Chondrocyte (in vitro differentiated cells): ENCODE measurements at places on chromosomes 3 and 15.

- DNase-seq: no peak
Measured at GRCh38 chr3:165359005-165359404, 162.8 kb upstream of the SLITRK3 start.

- no peak for DNase-seq
Measured at GRCh38 chr15:99424978-99425656, 140.7 kb upstream of the MEF2A start.

GRCh38 chr3:46867550-46867898 lies 4.3 kb upstream of the MYL3 start:
- no peak for DNase-seq

DNA sequence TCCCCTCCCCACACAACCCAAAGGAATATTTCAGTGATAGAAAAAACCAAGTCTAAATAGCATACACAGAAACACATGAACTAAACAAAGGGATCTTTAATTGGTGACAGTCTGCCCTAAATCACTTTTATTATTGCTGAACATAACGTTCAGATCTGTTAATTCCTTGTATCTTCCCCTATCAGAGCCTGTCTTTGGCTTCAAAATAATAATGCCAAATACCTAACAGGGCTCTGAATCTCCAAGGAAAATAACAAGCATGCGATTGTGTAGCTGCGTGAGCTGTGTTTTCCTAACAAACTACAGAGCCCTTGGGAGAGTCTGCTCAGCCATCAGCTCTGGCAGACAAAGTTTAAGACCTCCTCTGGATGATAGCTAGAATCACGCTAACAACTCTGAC lies 1010.1 kb downstream of the ROBO1 start:
- DNase-seq: no peak

- DNase-seq: no peak
Measured at GRCh38 chr3:107752202-107752990, 229.6 kb downstream of the BBX start.

DNA sequence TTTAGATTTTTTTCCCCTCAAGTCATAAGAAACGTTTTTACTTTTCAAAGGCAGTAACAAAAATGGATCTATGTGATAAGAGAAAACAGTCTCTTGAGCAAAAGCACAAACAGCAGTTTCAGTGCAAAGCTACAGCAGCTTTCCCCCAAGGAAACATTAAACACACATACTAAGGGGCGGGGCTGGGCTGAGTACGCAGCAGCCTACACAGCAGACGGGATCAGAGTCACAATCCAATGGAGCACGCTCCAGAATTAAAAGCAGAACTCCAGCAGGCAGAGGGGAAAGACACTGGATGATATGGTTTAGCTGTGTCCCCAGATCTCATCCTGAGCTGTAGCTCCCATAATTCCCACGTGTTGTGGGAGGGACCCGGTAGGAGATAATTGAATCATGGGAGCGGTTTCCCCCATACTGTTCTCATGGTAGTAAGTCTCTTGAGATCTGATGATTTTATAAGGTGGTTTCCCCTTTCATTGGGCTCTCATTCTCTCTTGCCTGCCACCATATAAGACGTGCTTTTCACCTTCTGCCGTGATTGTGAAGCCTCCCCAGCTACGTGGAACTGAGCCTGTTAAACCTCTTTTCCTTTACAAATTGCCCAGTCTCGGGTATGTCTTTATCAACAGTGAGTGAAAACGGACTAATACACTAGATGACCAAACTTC lies 116.2 kb upstream of the SLCO3A1 start:
- no peak for DNase-seq

- DNase-seq: no peak
Measured at GRCh38 chr3:26768068-26768651, 145.6 kb downstream of the LRRC3B start.

GRCh38 chr3:144128108-144128892 lies 156.7 kb downstream of the DIPK2A start:
- DNase-seq: no peak

- no peak for DNase-seq
Measured at GRCh38 chr3:177565981-177566380, 368.7 kb upstream of the TBL1XR1 start.

- DNase-seq: no peak
Measured at GRCh38 chr3:128794067-128794768, 68.2 kb downstream of the RAB7A start.

GRCh38 chr3:135218304-135218703 lies 423.2 kb downstream of the EPHB1 start:
- DNase-seq: no peak

GRCh38 chr3:41350441-41350840 lies 151.1 kb downstream of the CTNNB1 start:
- no peak for DNase-seq

- no peak for DNase-seq
Measured at GRCh38 chr15:44763187-44763586, 26.9 kb downstream of the TRIM69 start.

GRCh38 chr3:170703121-170703588 lies 117.3 kb upstream of the SLC7A14 start:
- no peak for DNase-seq

GRCh38 chr3:128080323-128081080 lies 28.3 kb downstream of the SEC61A1 start:
- DNase-seq: no peak

GRCh38 chr3:56799251-56799882 lies 2.4 kb downstream of the ARHGEF3 start:
- no peak for DNase-seq

GRCh38 chr15:93467337-93467736 lies 378.3 kb upstream of the RGMA start:
- DNase-seq: no peak

GRCh38 chr3:191361456-191361855 lies 31.1 kb upstream of the UTS2B start:
- DNase-seq: no peak

- no peak for DNase-seq
Measured at GRCh38 chr15:65801229-65801805, 9.2 kb upstream of the DENND4A start.

- DNase-seq: no peak
Measured at GRCh38 chr3:197093871-197094270, 64.3 kb upstream of the MELTF start.

DNA sequence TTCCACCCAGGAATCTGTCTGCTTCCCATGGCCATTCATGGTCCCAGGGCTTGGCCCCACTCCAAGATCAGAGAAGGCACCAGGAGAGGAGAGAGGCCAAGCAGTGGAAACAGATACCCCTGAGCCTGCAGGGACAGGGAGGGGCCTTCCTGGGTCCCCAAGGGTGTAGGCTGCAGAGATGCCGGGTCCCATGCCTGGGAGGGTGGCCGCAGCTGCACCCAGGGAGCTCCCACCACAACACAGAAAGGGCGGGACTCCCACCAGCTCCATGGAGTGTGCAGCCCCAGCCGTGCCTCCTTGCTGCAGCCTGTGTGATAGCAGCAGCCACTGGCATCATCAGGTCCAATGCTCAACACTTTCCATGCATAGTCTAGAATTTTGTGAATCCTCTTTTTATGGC lies 331.5 kb downstream of the UACA start:
- DNase-seq: no peak

DNA sequence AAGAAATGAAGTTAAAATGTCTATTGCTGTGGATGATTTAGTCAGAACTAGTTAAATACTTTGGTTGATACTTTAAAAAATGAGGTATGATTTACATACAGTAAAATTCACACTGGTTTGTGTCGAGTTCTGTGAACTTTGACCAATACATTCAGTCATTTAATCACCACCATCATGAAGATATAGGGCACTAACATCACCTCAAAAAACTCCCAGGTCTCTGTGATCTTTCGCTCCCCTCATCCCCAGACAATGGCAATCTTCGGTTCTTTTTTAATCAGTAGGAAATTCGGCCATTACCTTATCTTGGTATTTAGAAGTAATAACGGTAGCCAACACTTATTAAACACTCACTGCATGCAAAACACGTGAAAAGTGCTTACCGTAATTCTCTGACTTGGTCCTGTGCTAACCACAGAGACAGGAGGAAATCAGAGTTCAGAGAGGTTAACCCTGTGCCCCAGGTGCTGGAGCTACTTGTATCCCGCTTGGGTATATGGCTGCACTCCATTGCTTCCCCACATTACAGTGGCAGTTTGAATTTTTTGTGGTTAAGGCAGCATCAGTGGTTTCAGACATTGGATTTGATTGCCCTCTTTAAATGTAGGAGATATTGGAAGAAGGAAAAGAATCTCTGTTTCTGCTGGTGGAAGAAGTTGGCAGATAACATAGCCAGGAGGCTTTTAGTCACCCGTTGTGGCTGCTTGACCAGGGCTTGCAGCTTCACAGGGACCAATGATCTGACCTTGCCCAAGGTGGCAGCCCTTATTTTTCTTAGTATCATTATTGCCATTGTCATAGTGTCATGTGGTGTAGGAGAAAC lies 4.2 kb downstream of the PLCL2 start:
- no peak for DNase-seq

GRCh38 chr3:154904328-154904727 lies 175.8 kb upstream of the MME start:
- no peak for DNase-seq

GRCh38 chr15:61169904-61170695 lies 59.0 kb downstream of the RORA start:
- no peak for DNase-seq

DNA sequence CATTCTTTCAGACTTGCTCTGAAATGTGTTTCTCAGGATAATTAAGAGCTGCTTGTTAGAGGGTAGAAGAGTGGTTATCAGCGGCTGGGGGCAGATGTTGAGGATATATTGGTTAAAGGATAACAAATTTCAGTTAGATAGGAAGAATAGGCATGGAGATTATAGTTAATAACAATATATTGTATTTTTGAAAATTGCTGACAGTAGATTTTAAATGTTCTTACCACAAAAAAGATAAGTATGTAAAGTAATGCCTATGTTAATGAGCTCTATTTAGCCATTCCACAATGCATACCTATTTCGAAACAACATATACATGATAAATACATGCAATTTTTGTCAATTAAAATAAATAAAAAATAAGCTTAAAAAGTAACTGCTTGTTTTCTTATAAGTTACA lies 123.3 kb downstream of the SERPINI1 start:
- DNase-seq: no peak

DNA sequence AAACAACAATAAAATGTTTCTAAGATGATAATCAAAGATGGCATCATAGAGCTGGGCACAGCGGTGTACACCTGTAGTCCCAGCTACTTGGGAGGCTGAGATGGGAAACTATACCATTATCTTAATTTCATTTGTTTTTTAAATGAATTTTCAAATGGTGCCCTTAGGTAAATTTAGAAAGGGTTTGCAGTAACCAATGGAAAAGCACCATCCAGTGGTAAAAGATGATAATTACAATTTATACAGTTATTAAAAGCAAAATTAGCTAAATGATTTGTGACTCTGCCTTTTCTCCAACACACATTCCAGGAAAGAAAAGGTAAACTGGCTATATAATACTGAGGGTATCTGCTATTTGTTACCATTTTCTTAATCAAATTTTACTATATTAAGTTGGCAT lies 14.4 kb upstream of the ANKRD28 start:
- DNase-seq: no peak

- DNase-seq: no peak
Measured at GRCh38 chr3:17972959-17973906, 230.8 kb upstream of the TBC1D5 start.

GRCh38 chr3:190673148-190673547 lies 159.3 kb downstream of the IL1RAP start:
- DNase-seq: no peak

- DNase-seq: no peak
Measured at GRCh38 chr15:82999905-83000671, 11.4 kb downstream of the C15orf40 start.

DNA sequence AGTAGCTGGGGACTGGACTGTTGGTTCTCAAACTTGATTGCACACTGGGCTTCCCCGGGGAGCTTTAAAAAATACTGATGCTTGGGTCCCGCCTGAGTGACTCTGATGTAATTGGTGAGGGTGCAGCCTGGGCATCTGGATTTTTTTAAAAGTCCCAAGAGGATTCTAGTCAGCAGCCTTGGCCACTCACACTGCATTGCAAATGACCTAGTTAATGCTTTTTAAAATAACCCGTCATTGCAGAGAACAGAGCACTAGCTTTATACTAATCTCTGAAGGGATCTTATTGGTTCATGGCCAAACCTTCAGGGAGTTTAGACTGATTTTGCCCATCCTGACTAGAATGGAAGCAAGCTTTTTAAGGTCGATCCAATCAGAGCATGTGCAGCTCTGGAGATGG lies 310.6 kb upstream of the PROK2 start:
- no peak for DNase-seq

DNA sequence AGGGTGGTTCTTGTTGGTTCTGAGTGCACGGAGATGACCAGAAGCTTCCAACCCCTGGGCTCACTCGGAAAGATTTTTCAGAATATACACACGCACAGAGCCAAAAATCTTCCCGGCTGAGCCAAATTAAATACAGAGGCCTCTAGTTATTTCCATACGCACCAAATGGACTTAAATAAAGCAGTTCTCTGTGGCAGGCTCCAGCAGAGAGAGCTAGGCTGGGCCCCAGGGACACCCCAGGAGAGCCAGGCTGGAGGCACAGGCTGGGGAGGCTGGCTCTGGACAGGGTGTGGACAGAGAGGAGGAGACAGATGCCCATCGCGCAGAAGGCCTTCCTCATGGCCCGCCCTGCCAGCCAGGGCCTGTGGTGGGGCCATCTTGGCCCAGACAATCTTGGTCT lies 115.9 kb downstream of the IQSEC1 start:
- DNase-seq: no peak

DNA sequence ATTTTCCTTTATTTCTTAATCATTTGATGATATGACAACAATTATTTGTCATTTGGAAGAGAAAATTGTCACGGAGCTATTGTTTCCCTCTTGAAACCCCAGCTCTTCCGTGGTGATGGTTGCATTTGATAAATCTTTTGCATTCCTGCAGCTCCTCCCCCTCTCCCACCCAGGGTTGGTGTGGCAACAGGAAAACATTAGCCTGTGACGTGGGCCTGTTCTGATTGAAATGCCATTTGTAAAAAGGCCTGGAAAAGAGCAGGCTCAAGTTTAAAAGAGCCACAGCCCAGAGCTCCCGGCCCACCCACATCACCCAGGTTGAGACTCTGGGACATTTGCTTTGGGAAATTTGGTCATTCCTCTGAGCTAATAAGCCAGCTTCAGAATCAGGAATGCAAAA lies 282.5 kb downstream of the RPLP1 start:
- DNase-seq: no peak

DNA sequence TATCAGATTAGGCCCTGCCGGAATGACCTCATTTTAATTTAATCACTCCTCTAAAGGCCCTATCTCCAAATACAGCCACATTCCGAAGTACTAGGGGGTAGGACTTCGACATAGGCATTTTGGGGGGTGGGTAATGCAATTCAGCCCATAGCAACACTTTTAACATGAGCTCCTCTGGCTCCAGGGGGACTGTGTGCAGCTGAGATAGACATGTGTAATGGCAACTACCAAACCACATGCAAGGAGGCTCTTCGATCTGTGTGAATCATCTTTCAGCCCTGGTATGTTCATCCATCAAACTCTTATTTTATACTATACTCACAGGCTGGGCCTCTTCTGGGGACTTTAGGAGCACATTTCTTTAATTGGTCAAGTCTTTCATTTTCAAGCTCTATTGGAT lies 57.4 kb upstream of the PPARG start:
- DNase-seq: no peak

- DNase-seq: no peak
Measured at GRCh38 chr3:114294940-114295480, 1.2 kb downstream of the TIGIT start.
